ENCODE measurements at places on chromosomes 11 and 22.

DNA sequence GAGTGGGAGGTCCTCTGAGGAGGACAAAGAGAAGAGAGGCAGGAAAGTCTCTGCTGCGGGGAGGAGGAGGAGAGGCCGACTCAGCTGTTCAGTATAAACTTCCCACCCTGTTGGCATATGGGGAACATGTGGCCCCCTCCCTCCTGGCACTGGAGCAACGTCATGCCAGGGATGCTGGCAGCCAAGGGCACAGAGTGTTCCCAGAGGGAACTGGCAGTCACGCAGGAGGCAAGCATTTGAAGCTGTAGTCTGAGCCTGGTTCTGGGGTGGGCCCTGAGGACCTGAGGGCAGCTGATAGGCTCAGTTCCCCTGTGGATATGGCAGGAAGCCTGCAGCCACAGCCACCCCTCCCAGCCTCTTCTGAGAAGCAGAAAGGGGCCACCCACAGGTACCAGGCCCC lies 67.1 kb upstream of the TSPAN18 start:
- no peak for DNase-seq

GRCh38 chr11:32033491-32033890 lies 57.4 kb upstream of the RCN1 start:
- DNase-seq: no peak

GRCh38 chr11:130832566-130833425 lies 83.5 kb downstream of the SNX19 start:
- DNase-seq: no peak

- DNase-seq: no peak
Observed at GRCh38 chr11:32118025-32118974, 27.4 kb downstream of the RCN1 start.

GRCh38 chr11:58965246-58965985 lies 26.1 kb downstream of the GLYATL1 start:
- no peak for DNase-seq

DNA sequence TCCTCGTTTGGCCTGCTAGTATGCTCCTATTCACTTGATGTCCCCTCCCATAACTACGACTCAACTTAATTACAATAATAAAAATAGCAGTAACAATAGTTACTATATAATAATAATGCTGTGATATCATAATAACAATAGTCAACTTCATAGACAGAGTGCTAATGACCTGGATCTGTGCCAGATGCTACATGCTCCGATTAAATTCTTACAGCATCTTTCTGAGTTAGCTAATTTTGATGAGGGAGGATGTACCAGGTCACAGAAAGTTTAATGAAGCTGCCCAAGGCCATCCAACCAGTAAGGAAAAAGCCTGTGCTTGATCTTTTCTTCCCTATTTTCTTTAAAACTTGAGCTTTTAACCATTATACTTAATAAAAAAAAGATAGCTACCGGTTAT lies 413.4 kb upstream of the LRRC4C start:
- DNase-seq: no peak

DNA sequence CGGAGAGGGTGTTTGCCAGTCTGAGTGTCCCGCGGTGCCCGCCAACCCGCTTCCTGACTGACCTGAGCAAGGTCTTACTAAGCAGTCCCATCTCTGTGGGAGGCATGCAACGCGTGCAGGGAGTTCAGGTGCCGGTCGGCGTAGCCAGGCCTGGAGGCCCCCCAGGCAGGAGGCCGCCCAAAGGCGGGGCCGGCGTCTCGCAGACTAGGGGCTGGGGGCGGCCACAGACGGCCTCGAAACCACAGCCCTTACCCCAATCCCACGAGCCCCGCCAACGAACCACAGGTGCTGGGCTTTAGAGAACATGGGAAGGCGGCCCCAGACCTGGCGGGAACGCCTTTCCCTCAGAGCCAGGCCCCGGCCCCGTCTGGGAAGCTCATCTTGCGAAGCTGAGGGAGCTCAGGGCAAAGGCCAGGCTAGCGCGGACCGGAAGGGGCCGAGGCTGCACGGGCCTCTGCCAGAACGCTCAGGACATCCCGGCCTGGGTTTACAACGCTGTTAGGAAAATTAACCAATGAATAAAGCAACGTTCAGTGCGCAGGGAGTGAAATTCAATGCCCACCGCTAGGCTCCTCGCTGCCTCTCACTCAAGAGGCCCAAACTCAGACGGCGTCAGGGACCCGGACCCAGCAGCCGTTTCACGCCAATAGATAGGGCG lies 2.1 kb upstream of the MTFP1 start:
- no peak for DNase-seq

GRCh38 chr11:28582506-28582905 lies 474.3 kb downstream of the METTL15 start:
- no peak for DNase-seq

DNA sequence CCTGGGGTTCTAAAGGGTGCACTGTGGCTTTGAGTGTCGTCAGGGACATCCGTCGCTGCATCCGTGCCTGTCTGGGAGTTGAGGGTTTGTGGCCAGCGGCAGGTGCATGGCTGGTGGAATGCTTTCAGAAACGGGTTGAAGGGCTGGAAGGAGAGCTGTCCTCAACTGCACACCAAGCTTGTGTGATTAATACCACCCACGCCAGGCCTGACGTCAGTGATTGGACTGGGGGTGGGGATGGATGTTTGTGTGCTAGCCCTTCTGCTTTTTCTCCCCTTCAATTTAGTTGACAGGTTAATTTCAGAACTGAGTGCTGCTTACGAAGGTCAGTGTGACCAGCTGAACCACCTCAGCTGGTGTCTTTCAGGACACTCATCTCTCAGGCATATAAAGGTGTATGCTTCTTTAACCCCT lies 3.2 kb upstream of the GAB2 start:
- no peak for DNase-seq

- no peak for DNase-seq
Observed at GRCh38 chr11:12245549-12246016, 131.8 kb upstream of the PARVA start.

DNA sequence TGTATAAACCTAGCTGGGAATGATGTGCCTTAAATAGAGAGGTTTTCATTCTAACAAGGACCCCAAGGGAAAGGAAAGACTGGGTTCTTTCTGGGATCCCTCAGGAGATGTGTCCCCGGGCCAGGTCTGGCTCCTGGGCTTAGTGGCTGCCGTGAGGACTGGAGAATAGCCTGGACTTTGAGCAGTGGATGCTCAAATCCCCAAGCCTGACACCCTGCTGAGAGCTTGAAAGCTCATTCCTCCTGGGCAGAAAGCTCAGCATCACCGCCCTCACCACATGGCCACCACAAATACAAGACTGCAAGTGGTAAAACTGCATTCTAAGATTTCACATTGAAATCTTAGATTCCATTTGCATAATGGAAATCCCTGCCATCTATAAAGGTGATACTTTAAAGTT lies 79.4 kb upstream of the NARS2 start:
- DNase-seq: no peak

DNA sequence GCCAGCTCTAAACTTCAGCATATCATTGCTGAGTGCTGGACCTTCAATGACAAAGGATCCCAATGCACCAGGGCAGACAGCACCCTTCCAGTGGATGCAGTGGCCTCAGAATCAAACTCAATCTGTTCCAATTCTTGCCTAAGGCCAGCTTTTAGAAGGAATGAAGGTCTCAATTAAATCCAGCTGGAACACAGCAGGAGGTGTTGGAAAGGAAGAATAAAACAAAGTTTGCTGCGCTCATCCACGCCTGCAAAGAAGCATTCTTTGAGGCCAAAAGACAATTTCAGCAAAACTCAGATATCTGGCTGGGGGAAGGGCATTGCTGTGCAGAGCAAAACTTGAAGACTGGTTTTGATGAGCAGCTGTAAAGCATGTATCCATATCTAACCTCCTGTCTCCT lies 120.7 kb downstream of the CCDC81 start:
- DNase-seq: no peak

GRCh38 chr22:41899992-41900651 lies 14.8 kb downstream of the SHISA8 start:
- DNase-seq: no peak

DNA sequence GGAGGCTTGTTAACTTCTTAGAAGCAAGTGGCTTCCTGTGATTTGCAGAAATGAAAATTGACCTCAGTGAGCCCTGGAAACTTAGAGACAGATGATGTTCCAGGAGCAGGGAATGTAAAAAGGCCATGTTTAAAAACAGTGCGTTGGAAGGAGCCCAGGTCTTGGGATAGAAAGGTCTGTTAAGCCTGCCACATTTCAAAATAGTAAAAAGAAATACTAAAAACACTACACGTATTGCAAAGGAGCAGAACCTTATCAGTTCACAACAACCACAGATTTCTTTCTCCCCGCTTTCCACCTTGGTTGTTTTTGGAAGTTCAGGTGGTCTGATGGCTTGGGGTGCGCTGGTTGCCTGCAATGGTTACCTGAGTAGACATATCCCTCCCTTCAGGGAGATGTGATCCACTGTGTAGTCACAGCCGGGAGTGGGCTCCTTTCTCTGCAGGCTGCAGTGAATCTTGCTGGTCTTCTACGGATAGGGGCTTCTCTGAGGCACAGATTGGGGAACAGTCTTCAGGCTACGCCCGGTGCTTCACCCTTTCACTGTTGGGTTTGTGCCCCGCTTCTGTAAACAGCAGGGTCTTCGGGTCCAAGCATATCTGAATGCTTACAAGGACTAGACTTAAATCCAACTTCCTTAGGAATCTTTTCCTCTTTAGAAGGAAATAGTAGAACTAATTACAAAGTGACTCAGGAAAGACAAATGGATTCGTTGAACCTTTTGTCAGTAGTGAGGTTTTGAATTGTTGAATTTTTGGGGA lies 1.9 kb downstream of the TEAD1 start:
- no peak for DNase-seq

- no peak for DNase-seq
Observed at GRCh38 chr22:50545522-50546325, at the start of gene KLHDC7B. KLHDC7B (plus strand) TSS chr22:50545899; CDS start chr22:50546244, 345 bp downstream.

- no peak for DNase-seq
Observed at GRCh38 chr11:28999620-29000019, 891.4 kb downstream of the METTL15 start.

DNA sequence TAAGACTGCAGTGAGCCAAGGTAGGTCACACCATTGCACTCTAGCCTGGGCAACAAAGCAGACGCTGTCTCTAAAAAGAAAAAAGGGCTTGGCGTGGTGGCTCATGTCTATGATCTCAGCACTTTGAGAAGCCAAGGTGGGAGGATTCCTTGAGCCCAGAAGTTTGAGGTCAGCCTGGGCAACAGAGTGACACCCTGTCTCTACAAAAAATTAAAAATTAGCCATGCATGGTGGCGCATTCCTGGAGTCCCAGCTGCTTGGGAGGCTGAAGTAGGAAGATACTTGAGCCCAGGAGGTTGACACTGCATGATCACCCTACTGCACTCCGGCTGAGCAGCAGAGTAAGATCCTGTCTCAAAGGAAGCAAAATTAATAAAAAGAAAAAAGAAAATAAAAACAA lies 38.9 kb upstream of the RDX start:
- DNase-seq: no peak

- DNase-seq: no peak
Observed at GRCh38 chr22:30873086-30873650, 95.4 kb downstream of the MORC2 start.

- DNase-seq: no peak
Observed at GRCh38 chr11:8026982-8027381, 39.8 kb downstream of the EIF3F start.

- no peak for DNase-seq
Observed at GRCh38 chr11:108239076-108239475, 16.2 kb downstream of the ATM start.

- DNase-seq: no peak
Observed at GRCh38 chr11:120302001-120302805, 22.9 kb upstream of the TLCD5 start.

DNA sequence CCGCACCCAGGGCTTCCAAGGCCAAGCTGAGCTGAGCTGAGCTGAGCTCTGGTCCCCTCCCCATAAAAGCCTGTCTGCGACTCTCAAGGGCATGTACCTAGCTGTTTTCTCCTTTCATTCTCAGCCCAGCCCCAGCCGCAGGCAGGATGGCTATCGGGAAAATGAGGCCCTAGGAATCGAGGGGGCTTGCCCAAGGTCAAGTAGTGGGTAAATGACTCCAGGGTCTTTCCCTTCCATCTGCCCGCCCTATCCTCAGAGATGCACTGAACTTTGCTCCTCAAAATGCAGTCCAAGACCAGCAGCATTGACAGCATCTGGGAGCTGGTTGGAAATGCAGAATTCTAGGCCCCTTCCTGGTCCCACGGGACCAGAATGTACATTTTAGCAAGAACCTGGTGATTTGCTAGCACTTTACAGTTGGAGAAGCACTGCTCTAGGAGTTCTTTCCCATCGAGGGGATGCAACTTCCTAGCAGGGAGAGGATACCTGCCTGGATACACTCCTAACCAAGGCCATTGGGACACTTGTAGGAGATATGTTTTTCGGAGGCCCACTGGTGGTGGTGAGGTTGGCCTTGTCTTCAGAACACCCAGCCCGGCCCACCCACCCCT lies 43.2 kb upstream of the ACCSL start:
- DNase-seq: no peak

GRCh38 chr22:24951942-24952836 lies at the start of gene KIAA1671:
KIAA1671 (plus strand) TSS chr22:24952716; CDS start chr22:25028000, 75,284 bp downstream.
- DNase-seq: peak; percentile 1

DNA sequence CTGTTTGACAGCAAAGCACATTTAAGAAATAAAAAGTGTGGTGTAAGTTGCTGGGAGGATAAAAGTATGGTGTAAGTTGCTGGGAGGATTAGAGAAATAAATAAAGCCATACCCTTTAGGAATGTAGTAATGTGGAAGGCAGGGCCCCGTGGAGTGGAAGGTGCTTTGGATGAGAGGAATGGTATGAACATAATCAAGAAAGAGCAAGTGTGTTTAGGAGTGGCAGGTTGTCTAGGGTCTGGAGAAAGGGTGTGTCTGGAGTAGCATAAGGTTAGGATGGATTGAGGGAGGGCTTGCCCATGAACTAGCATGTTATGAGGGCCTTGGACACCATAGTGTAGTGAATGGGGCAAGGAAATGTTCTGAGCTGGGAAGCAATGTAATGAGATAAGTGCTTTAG lies 18.1 kb downstream of the MRPL16 start:
- DNase-seq: no peak

DNA sequence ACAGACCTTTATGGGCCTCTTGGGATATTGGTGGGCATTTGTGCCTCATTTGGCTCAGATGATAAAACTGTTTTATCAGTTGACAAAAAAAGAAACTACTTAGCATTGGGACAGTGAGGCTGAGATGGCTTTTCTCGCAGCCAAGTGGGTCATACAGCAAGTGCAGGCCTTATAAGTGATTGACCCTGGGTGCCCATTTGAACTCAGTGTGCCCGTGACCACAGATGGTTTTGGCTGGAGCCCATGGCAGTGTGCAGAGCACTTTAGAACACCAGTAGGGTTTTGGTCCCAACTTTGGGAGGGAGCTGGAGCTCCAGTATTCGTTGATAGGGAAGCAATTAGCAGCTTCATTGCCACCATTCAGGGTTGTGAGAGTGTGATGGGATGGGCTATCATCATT lies 404.5 kb upstream of the LARGE1 start:
- DNase-seq: no peak

DNA sequence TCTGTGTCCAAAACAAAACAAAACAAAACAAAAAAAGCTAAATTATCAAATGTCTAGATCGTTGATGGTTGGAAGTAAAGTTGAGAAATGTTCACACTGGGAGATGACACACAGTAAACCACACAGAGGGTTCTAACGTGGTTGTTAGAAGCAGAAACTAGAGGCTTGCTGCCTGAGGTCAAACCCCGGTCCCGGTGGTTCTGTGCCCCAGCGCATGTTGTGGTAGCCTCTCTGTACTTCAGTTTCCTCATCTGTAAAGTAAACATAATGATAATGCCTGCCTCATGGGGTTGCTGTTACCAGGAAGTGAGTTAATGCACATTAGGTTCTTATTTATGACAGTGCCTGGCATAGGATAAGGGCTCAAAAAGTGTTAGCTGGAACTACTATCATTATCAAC lies 33.4 kb downstream of the PPARA start:
- DNase-seq: no peak

- DNase-seq: no peak
Observed at GRCh38 chr11:11981364-11981763, 27.1 kb downstream of the DKK3 start.
